ENCODE measurements at places on chromosomes 2 and 18. TPM values are rescaled to one million over a fixed set of nuclear protein-coding genes. Genes with fewer than 3 reads are reported as not detected.

The LINC00305 gene
- total RNA-seq, result not detected

The CNDP1 gene
- total RNA-seq, result 0.31 TPM

The RAPGEF4 gene
- total RNA-seq, result 18.6 TPM

The FZD7 gene
- total RNA-seq, result 24.2 TPM

DNA sequence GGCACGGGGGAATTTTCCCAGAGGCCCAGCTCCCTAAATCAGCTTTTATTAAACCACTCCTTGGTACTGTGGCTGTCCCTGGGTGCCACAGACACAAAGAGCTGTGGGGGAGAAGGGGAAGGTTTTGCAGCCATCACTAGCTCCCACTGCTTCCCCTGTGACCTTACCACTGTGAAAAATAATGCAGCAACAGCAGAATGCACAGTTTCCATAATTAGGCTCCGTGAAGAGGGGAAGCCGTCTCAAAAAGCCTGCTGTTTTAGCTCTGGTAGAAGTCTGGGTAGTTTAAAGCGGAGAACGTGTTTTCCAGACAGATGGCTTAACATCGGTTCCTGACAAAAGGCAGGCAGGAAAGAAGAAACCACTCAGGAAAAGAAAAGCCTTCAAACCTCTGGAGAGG is 27.5 kb upstream of the CAB39 start:
- DNase-seq, result no peak

DNA sequence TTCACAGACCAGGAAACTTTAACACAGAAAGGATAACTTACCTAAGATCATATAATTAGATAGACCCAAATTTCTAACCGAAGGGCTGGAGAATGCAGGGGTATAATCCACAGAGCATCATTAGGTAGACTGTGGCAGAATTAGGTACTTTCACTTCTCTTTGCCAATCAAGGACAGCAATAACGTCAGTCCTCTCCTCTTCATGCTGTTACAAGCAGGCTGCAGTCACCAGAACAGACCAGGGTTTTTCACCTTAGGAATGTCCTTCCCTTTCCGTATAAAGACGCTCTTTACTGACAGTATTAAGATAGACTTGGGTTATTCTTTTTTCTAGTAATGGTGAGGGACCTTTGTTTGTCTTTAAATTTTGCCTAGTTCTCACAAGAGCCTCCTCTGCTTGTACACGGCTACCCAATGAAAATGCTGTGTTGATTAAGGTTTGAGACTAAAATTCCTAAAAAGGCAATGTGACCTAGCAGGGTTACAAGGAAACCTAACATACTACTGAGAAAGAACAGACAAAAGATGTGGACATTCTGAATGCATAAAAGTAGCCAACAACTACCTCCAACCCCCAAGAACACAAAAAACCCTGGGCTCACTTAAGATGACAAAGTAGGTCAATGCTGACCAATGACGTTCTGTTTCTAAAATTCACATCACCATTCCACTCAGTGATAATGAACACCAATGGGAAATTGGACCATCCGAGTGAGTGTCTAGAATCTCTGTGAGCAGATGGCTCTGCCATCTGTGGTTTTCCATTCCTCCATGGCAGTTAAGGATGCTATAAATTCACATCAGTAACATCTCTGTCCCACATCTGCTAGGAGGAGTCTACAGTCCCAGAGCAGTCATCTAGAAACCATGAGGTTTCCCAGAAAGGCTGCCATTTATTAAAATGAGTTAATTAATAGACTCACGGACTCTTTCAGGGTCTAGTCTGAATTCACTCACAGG is 2.1 kb downstream of the PDIA6 start:
- DNase-seq, result no peak

DNA sequence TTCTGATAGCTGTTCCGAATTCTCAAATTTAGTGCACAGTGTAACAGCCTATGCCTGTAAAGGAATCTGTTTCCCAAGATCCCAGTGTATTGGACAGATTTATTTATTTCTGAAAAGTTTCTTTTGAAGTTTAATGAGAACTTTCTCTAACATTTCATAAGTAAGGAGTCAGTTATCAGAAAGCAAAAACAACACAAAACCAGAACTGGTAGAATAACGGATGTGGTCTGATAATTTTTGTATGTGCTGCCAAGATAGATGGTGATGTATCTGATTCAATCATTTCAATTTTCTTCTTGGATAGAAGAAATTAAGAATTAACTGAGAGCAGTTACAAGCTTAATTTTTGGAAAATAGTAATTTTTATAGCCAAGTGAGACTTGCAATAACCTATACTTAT is 374.3 kb downstream of the SOCS6 start:
- no peak for DNase-seq

DNA sequence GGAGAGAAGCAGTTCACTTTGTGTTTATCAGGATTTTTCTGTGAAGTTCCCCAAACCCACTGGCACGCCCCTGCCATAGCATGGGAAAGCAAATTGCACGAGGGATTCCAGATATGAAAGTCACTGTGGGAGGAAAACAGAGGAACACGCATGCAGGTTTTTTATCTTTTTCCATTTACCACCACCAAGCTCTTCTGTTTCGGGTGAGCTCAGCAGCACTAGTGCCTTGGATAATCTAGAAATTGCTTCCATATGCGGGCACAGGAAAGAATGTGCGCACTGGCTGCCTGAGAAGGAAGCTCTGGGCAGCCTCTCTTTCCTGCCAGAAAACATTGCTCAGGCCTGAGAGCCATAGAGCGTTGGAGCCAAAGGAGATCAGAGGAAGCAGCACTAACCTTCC is 65.9 kb upstream of the WIPF1 start:
- DNase-seq, result no peak

DNA sequence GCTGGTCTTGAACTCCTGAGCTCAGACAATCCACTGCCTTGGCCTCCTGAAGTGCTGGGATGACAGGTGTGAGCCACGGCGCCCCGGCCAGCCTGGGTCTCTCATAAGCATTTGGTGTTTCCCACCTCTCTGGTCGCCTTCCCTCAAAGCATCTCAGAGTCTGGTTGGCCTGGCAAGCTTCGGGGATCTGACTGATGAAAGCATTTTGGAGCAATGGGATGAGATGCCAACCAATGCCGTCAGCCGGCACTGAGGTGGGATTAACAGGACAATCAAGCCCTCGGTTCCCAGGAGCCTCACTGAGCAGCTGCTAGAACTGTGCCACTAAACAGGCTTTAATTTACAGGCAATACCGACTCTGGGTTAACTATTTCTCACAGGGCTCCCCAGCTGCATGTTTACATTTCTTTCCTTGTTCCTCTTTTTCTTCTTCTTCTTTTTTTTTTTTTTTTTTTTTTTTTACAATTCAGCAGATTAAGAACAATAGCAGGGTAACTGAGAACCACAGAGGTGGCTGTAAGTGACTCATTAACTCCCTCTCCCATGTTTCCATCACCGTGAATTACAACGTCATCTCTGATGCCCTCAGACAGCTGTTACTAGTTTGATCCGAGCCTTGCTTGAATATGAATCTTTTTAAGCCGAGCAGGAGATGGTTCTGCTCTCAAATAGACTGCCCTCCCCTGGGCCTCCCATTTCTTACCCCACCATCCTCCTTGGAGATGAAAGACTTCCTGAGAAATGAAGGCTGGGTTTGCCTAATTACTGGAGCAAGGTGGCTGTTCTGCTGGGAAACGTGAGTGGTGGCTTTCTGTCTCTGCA is 37.9 kb downstream of the ODC1 start:
- DNase-seq, result no peak

GRCh38 chr2:72325592-72326422 is 178.1 kb upstream of the CYP26B1 start:
- DNase-seq, result no peak

GRCh38 chr18:37307181-37307580 is 258.4 kb downstream of the CELF4 start:
- DNase-seq, result no peak

GRCh38 chr18:64380117-64380516 is 231.2 kb upstream of the LINC00305 start:
- DNase-seq, result no peak

DNA sequence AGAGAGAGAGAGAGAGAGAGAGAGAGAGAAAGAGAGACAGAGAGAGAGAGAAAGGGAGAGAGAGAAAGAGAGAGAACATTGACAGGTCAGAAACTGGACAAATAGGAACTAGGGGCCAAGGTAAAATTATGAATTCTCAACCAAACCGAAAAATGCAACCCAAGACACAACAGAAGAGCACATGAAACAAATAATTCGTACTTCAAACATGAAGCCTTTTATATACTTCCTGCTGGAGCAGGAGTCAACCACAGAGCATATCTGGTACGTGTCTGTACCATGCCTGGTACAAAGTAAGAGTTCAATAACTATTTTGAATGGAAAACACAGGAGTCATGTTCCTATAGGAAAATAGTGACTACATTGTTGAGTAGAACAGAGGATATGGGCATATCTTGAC is 6.5 kb upstream of the VPS54 start:
- no peak for DNase-seq

DNA sequence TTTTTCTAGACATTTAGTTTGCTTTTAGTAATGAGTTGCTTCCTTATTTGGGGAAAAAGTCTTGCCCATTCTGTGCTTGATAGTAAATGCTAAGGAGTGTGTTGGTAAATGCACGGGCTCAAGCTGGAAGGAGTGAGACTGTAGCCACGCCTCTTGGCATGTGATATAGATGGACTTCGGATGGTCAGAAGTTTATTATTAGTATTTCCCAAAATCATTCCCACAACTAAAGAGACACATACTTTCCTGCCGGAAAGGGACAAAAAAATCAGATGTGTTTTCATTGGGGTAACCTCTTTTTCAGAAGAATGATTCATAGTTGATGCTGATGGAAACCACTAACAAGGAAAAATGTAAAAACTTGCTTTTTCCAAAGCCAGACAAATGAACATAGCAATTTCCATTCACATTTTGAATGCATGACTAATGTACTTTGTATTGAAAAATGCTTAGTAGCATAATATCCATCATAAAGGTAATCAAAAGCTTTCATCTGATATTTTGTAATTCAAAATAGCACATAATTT is 133.2 kb downstream of the ZNF532 start:
- no peak for DNase-seq
